ENCODE measurements at places on chromosomes 3 and 15. TPM values are rescaled to one million over a fixed set of nuclear protein-coding genes. Genes with fewer than 3 reads are reported as not detected.

GRAMD1C gene
- 10.7 TPM for total RNA-seq

PLD1 gene
- 95.2 TPM for total RNA-seq

DNA sequence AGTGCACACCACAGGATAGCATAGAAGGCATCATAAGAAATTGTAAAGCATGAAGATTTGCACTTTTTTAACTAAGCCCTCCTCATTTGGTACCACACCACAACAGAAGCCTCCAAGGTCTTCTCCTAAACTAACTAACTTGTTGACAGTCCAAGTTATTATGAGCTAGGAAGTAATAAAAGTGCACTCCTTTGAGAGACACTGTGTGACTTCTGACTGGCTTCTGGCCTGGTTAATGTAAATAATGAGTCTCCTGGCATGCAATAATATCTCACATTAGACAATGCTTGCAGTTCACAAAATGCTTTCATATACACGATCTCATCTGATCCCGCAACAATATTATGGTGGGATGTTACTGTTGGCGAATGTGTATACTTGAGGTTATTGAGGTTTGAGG lies 103.9 kb upstream of the SLC24A5 start:
- no peak for DNase-seq

- DNase-seq, result no peak
These were observed 28.1 kb upstream of the SPRED1 start for GRCh38 chr15:38224486-38224885.

DNA sequence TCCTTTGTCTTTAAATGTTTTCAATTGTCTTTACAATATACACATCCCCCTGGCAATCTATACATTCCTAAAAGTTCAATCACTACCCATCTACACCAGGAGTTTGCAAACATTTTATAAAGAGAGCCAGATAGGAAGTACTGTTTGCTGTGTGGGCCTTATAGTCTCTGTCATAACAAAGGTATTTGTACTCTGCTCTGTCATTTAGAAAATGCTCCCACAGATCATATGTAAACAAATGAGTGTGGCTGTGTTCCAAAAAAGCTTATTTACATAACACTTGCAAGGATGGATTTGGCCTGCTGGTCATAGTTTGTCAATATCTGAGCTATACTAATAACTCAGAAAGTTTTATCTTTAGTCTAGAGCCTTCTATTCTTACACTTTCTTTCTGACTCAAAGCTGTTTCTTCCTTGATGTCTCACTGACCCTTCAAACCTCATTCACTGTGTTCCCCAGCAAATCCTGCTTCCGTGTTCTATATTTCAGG lies 511.9 kb downstream of the GBE1 start:
- no peak for DNase-seq

Data from thoracic aorta (tissue), 2 donors.